Small intestine (tissue), 16 donors: ENCODE measurements at places on chromosomes 16 and 17. TPM values are rescaled to one million over a fixed set of nuclear protein-coding genes. Genes with fewer than 3 reads are reported as not detected.

Gene MAF
- 23.7 TPM for polyA plus RNA-seq

Gene KRTAP9-9
- not detected for polyA plus RNA-seq

Gene ADCY9
- polyA plus RNA-seq, result 7.9 TPM

Gene ANKFN1
- polyA plus RNA-seq, result 0.38 TPM

Gene FOXJ1
- not detected for polyA plus RNA-seq

Gene PRSS21
- 0.15 TPM for polyA plus RNA-seq

DNA sequence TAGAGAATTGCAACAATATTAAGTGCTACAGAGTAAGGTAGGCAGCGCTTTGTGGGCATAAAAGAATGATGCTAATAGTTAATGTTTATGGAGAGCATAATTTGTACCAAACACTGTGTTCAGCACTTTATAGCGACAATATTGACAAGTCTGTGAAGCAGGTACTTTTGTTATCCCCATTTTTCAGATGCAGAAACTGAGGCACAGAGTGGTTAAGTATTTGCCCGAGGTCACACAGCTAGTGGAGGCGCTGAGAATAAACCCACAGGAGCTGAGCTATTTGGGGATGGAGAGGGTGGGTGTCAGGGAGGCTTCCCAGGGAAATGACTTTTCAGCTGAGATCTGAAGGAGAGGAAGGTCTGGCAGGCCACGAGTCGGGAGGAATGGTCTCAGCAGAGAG lies 39.4 kb downstream of the TMEM186 start:
- H3K27me3 ChIP-seq, result no peaks in the 10 kb centered on the region
- H3K36me3 ChIP-seq, result no peaks in the 10 kb centered on the region

- H3K4me1 ChIP-seq, result no peaks in the 10 kb centered on the region
- H3K27ac ChIP-seq, result no peak overlapping the region
- H3K4me3 ChIP-seq, result no peak overlapping the region
- H3K36me3 ChIP-seq, result no peaks in the 10 kb centered on the region
Measured at GRCh38 chr16:19008245-19009169, 24.8 kb downstream of the TMC7 start.

GRCh38 chr17:16974569-16975276 lies 2.8 kb upstream of the TNFRSF13B start:
- no peaks in the 10 kb centered on the region for H3K27me3 ChIP-seq
- no peaks in the 10 kb centered on the region for H3K4me1 ChIP-seq
- no peak overlapping the region for H3K4me3 ChIP-seq

- H3K36me3 ChIP-seq, result peaks cover under 1% of the 10 kb centered on the region
- no peaks in the 10 kb centered on the region for H3K4me1 ChIP-seq
- H3K27ac ChIP-seq, result no peak overlapping the region
- no peak overlapping the region for H3K4me3 ChIP-seq
Measured at GRCh38 chr17:35256629-35257028, 13.8 kb downstream of the SLFN5 start.

GRCh38 chr16:84286578-84287240 lies 8.0 kb upstream of the WFDC1 start:
- no peak for DNase-seq
- no peaks in the 10 kb centered on the region for H3K36me3 ChIP-seq
- no peak overlapping the region for H3K27ac ChIP-seq
- no peaks in the 10 kb centered on the region for H3K4me1 ChIP-seq

DNA sequence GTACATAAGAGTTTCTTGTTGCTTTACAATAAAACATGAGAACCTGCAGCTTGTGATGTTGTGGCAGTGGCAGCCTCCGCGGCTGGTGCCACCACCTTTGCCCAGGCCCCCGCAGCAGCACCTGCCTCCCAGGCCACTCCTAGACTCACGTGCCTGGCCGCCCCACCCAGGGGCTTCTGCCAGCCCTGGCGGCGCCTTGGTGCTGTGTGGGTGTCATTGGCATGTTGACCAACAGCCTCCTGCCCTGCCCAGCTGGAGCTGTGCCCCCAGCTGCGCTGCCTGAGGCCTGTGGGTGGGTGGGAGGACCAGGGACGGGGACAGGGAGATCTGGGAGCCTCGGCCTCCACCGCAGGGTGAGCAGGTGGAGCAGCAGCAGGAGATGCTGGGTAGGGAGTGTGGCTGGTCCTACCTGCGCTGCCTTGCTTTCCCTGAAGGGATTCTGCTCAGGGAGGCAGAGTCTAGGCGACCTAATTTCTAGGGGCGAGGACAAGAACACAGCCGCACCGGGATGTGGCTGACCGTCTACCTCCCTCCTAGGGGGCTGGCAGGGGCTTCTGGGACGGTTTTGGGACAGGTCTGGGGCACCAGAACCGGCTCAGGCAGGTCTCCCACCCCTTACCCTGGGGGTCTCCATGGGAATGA lies 428 bp upstream of the DNASE1L2 start:
- peaks cover 30% of the 10 kb centered on the region for H3K27me3 ChIP-seq
- H3K27ac ChIP-seq, result no peak overlapping the region
- DNase-seq, result no peak
- no peaks in the 10 kb centered on the region for H3K4me1 ChIP-seq

- no peaks in the 10 kb centered on the region for H3K27me3 ChIP-seq
- H3K36me3 ChIP-seq, result no peaks in the 10 kb centered on the region
- no peak overlapping the region for H3K4me3 ChIP-seq
- H3K4me1 ChIP-seq, result no peaks in the 10 kb centered on the region
- H3K27ac ChIP-seq, result no peak overlapping the region
Measured at GRCh38 chr16:86075839-86076440, 177.0 kb downstream of the IRF8 start.

DNA sequence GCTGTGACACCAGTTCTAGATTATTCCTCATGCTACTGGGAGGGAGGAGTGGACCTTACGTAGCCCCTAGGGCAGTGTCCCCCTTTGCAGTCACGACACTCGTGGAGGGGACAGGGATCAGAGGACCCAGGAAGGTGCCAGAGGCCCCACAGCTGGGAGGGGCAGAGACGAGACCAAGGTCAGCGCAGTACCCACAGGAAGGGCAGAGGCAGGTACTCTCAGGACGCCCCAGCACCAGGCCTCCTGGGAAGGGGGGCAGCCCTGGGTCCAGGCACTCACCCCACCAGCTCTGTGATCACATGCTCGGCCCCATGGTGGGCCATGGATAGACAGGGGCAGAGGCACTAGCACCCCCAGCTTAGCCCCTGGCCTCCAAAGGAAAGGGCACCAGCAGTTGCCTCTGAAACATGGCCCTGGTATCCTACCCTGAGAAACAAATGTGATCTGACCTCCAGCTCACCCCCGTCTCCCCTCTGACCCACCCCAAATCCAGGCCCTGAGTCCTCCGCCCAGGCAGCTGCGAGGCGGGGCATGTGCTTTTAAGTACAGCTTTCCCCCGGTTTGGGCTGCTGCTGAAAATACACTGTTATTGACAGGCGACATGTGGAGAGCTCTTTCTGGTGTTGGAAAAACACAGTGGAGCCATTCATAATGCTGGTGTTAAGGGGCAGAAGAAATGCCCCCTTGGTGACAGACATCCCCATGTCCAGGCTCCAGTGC lies 361.9 kb downstream of the C16orf95 start:
- no peaks in the 10 kb centered on the region for H3K4me1 ChIP-seq
- no peak overlapping the region for H3K27ac ChIP-seq
- DNase-seq, result no peak
- peaks cover 3% of the 10 kb centered on the region for H3K27me3 ChIP-seq
- H3K36me3 ChIP-seq, result no peaks in the 10 kb centered on the region

DNA sequence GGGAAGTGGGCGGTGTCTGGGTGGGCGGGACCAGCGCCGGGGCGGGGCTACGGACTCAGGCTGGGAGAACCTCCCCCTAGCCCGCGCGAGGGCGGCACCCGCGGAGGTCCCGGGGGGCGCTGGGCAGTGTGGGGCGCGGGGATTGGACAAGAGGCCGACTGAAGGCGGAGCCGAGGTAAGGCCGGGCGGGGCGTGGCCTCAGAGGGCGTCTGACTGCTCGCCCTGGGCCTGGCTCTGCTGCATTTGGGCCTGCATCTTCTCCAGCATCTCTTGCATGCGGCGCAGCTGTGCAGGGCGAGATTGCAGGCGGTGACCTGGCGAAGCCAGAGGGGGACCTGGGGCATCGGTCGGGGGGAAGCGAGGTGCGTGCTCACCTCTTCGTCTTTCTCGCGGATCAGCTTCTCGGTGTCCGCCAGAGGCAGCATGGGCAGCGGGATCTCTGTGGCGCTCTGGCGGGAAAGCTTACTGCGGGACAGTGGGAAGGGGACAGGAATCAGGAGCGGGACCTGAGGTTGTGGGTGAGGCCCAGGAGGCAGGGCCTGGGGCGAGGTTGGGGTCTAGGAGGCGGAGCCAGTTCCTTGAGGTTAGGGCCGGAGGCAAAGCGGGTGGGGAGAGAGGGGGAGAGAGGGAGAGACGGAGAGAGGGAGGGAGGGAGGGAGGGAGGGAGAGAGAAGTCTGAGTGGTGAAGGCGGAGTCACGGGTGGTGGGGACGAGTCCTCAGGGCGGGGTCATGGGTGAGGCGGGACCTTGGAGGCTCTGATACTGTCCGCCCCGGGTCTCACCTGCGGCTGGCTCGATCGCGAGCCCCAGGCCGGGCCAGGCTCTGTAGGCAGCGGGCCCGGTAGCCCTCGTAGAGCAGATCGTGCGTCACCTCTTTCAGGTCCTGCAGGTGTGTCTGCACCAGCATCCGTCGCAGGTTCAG lies 3.9 kb downstream of the SEPTIN1 start:
- no peaks in the 10 kb centered on the region for H3K27me3 ChIP-seq
- peak overlapping the region; percentile 82 for H3K27ac ChIP-seq
- peaks cover 2% of the 10 kb centered on the region for H3K4me1 ChIP-seq
- H3K36me3 ChIP-seq, result no peaks in the 10 kb centered on the region
- peak overlapping the region; percentile 65 for H3K4me3 ChIP-seq
- peak; percentile 99 for DNase-seq

DNA sequence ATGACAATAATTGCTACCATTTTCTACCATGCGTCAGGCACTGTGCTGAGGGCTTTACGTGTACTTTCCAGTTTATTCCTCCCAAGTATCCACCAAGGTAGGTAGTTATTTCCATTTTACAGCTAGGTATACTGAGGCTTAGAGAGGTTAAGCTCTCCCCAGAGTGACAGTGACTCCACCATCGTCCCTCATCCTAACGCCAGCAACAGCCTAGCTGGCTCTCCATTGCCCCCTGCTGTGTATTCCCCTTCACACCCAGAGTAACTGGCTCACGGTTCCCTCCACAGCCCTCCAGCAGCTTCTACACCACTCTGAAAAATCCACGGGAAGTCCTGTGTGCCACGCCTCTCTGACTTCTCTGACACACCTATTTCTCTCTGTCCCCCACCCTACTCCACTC lies 7.1 kb upstream of the ASGR1 start:
- no peak overlapping the region for H3K27ac ChIP-seq
- H3K36me3 ChIP-seq, result no peaks in the 10 kb centered on the region
- H3K4me1 ChIP-seq, result no peaks in the 10 kb centered on the region

DNA sequence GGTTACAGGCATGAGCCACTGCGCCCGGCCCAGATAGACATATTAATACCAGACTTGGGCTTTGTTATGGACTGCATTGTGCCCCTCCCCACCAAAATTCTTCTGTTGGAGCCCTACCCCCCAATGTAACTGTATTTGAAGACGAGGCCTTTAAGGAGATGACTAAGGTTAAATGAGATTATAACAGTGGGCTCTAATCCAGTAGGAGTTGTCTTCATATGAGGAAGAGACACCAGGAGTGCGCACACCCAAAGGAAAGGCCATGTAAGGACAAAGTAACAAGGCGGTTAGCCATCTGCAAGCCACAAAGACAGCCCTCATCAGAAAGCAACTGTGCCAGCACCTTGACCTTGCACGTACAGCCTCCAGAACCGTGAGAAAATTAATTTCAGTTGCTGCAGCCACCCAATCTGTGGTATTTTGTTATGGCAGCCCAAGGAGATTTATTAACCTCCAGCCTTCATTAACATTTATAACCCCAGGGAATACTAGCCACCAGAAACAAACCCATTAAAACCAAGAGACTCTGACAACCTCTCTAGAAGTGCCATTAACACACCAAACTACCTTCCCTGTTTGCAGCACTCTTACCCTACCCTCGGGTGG lies 107.6 kb downstream of the TTC19 start:
- no peak overlapping the region for H3K27ac ChIP-seq
- H3K36me3 ChIP-seq, result peaks cover 7% of the 10 kb centered on the region
- no peak for DNase-seq
- peaks cover 5% of the 10 kb centered on the region for H3K4me1 ChIP-seq
- H3K27me3 ChIP-seq, result no peaks in the 10 kb centered on the region

DNA sequence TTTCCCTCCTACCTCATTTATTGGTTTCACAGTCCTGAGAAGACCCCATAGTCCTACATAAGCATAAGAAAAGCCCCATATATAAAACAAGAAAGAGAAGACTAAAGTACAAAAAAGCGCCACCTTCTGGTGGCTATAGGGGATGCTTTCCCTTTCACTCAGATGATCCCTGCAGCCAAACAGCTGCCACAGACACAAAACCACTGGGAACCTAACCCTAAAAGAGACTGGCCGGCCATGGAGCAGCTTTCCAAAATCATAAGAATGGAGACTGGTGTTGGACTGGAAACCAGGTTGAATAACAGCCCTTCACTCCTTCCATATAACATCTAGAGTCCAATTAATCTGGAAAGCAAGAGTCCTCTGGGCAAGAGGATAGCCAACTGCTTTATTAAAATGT lies 11.4 kb downstream of the DYNC1LI2 start:
- H3K4me3 ChIP-seq, result no peak overlapping the region
- H3K4me1 ChIP-seq, result peaks cover 2% of the 10 kb centered on the region
- H3K27me3 ChIP-seq, result no peaks in the 10 kb centered on the region

- no peaks in the 10 kb centered on the region for H3K4me1 ChIP-seq
- no peak for DNase-seq
- H3K27me3 ChIP-seq, result no peaks in the 10 kb centered on the region
- no peaks in the 10 kb centered on the region for H3K36me3 ChIP-seq
Measured at GRCh38 chr16:62280506-62280905, 244.3 kb upstream of the CDH8 start.

- no peaks in the 10 kb centered on the region for H3K4me1 ChIP-seq
- no peaks in the 10 kb centered on the region for H3K27me3 ChIP-seq
- no peak overlapping the region for H3K27ac ChIP-seq
- no peaks in the 10 kb centered on the region for H3K36me3 ChIP-seq
- no peak overlapping the region for H3K4me3 ChIP-seq
Measured at GRCh38 chr17:29358416-29358815, 31.7 kb upstream of the TAOK1 start.

- no peaks in the 10 kb centered on the region for H3K36me3 ChIP-seq
- peak; percentile 37 for DNase-seq
- H3K27me3 ChIP-seq, result peaks cover 11% of the 10 kb centered on the region
- no peak overlapping the region for H3K27ac ChIP-seq
- H3K4me1 ChIP-seq, result no peaks in the 10 kb centered on the region
Measured at GRCh38 chr16:31568577-31569359, 41.1 kb downstream of the AHSP start.

DNA sequence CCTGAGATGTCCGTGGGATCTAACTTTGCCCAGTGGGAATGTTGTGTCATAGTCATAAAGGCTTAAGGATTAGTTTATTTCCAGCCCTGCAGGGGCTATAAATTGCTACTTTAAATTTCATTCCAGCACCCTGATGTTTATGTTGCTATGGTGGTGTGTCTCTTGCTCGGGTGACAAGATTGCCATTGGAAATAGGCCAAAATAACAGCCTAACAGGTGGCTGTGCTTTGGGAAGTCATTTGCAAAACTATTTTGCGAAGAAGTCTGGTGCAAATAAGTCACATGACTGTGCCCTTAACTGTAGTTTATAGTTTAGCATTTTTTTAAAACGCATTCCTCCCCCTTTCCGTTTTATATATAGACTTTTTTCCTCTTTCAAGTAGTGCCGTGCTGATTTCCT lies 23.1 kb downstream of the PITPNC1 start:
- no peaks in the 10 kb centered on the region for H3K36me3 ChIP-seq
- H3K4me3 ChIP-seq, result no peak overlapping the region
- H3K27me3 ChIP-seq, result no peaks in the 10 kb centered on the region
- H3K4me1 ChIP-seq, result no peaks in the 10 kb centered on the region
- no peak for DNase-seq
- H3K27ac ChIP-seq, result no peak overlapping the region
